ENCODE measurements at places on chromosomes 2 and 18.

DNA sequence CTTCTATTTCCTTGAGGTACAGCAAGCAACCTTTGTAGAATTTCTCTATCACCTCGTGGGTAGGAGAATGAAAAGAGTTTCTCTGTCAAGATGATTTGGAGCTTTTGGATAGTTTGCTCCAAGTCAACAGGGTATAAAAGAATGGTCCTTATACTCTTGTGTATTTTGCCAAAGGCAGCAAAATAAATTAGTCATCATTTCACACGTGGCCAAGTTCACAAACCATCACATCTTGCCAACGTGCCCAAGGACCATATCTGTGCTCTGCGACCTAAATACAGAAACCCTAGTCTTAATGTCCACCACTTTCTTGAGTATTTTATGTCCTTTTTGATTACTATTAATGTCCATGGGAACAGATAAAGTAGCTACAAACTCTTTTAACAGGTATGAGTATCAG, 262.9 kb downstream of the AFF3 start:
- DNase-seq: peak; percentile 46

- DNase-seq: no peak
Measured at GRCh38 chr2:192277494-192278109, 82.9 kb upstream of the TMEFF2 start.

- DNase-seq: no peak
Measured at GRCh38 chr2:234992624-234993349, 41.0 kb downstream of the SH3BP4 start.

DNA sequence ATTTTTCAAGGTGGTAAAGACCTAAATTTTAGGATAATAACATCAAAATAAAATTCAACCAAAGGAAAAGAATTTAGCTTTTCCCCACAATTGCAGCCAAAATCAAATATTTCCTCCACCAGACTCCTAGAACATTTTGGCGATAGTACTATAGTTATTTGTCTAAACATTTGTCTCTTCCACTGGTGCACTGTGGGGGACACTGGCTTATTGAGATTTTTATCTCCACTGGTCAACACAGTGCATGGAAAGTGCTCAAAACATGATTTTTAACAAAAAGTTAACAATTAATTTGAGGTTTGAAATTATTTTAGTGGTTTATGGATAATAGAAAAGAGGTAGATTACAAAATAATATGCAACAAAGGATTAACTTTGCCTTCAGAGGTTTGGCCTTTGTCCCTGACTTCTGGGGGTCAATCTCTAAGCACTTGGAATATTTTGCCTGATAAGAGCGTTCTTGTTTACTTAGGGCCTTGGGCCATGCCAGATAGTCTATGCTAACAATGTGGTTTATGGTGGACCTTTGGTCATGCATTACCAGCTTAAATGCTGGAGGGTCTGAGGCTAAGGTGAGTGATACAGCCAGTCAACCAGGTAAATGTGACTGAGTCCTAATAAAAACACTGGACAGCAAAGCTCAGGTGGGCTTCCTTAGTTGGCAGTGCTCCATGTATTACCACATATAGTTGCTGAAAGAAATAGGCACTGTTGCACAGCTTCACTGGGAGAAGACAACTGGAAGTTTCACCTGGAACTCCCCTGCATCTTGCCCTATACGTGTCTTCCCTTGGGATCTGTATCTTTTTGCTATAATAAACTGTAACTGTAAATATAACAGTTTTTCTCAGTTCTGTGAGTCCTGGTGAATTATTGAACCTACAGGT, 67.2 kb upstream of the SATB2 start:
- DNase-seq: no peak

DNA sequence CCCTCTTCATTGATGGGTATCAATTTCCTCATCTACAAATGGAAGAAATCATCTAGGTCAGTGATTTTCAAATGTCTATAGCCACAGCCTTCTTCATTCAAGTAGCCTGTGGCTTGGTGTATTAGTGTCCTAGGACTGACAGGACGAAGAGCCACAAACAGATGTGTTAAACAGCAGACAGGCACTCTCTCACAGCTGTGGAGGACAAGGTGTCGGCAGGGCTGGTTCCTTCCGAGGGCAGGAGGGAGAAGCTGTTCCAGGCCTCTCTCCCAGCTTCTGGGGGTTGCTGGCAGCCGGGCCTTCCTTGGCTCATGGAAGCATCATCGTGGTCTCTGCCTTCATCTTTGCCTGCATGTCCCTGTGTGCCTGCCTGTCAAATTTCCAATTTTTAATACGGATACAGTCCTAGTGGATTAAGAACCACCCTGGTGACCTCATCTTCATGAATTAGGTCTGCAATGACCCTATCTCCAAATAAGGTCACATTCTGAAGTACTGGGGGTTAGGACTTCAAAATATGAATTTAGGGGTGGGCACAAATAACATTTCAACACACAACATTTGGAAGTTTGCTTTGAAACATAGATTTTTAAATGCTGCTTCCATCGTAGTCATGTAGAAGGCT, 86.5 kb downstream of the PTGR3 start:
- DNase-seq: no peak

DNA sequence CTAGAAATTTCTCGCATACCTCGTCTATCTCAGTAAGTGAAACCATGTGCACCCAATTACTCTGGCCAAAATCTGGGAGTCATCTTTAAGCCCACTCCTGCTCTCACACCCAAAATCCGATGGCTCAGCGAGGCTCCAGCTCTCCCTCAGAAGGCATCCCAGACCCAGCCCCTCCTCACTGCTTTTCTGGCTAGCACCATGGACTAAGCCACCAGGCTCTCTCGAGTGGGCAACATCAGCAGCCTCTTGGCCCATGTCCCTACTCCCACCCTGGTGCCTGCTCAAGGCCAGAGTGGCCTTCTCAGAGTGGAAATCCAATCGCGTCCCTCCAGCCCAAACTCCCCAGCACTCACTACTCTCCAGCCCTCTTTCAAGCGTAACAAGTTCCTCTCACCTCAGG, 27.2 kb downstream of the TNS1 start:
- no peak for DNase-seq

DNA sequence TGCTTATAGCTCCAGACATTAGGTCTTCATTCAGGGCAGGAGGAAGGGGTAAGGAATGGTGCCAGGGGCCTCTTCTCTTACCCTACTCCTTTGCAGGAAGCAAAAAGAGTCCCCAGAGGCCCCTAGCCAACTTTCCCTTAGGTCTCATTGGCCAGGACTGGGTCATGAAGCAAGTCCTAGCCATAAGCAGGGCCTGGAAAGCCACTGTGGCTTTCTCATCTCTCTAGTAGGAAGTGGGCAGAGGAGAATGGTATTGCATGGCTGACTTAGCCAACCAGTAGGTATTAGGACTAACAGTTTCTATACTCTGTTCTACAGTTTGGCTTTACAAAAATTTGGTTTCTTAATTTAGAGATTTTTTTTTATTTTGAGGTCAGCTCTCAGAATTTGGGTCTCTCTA, 4.8 kb downstream of the FAM228A start:
- no peak for DNase-seq

GRCh38 chr2:230306474-230306873, 20.5 kb upstream of the SP140L start:
- no peak for DNase-seq

- DNase-seq: peak; percentile 84
Measured at GRCh38 chr2:202965810-202966460, 48.7 kb upstream of the NBEAL1 start.

DNA sequence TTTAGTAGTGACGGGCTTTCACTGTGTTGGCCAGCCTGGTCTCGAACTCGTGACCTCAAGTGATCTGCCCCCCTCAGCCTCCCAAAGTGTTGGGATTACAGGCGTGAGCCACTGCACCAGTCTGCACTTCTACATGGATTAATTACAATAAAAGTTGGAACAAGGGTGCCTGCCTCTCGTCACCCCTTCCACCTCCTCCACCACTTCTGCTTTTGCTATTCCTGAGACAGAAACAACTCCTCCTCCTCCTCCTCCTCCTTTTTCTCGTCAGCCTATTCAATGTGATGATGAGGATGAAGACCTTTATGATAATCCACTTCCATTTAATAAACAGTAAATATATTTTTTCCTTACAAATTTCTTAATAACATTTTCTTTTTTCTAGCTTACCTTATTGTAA, 35.2 kb downstream of the SRBD1 start:
- no peak for DNase-seq

DNA sequence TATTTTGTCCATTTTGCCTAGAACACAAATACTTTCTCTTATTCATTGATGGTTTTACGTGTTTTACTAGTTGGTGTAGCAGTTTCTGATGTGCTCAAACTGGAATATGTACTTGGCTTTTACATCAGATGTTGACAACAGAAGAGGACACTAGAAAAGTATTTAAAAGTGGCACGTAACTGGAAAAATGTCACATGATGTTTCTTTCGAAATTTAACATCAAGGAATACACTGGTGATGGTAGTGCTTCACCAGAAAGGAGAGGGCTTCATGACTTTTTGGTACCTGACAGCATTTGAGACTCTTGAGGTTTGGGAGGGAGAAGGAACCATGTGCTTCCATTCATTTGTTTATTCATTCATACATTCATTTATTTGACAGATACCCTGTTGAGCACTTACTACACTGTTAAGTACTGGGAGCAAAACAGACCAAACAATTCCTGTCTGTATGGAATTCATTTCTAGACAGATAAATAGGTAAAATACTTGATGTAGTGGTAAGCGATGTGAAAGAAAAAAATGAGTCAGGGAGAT, 1.5 kb downstream of the GIGYF2 start:
- no peak for DNase-seq

- no peak for DNase-seq
Measured at GRCh38 chr2:160054984-160055725, 7.3 kb downstream of the PLA2R1 start.

GRCh38 chr2:4047961-4048891, 344.9 kb downstream of the DCDC2C start:
- peak; percentile 7 for DNase-seq

DNA sequence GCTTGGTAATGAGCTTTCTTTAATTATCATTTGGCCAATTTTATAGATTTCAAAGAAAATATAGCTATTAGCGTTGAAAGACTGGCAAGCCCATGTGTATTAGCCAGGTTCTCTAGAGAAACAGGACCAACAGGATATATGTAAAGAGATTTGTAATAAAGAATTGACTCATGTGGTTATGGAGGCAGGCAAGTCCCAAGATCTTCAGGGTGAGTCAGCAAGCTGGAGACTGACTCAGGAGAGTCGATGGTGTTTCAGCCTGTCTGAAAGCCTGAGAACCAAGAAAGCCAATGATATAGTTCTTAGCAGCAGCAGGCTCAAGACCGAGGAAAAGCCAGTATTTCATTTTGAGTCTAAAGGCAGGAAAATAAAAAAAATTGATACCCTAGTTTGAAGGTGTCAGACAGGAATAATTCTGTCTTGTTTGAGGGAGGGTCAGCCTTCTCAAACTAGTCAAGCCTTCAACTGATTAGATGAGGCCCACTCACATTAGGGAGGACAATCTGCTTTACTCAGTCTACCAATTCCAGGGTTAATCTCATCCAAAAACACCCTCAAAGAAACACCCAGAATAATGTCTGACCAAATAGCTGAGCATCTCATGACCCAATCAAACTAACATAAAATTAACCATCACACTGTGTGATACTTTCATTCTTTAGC, 78.3 kb upstream of the CRIM1 start:
- peak; percentile 96 for DNase-seq

GRCh38 chr2:24724111-24724775, 68.9 kb downstream of the PTRHD1 start:
- DNase-seq: no peak

GRCh38 chr2:120927265-120927628, 191.6 kb downstream of the GLI2 start:
- DNase-seq: no peak

DNA sequence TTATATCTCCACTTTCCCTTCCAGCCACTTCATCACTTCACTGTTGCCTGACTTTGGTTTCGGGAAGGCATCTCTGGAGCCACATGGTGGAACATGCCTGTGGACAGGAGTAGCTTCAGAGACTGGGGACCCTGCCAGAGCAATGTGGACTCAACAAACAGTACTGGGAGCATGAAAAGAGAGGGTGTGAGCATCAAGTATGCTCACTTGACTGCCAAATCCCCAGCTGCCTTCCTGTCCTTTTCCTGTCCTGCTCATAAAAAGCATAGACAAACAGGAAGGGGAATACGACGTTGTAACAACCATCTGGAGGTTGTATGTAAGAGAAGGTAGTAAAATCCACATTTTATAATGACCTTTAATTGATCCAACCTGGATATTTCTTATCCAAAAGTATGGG, 61.3 kb upstream of the CSRNP3 start:
- DNase-seq: no peak

DNA sequence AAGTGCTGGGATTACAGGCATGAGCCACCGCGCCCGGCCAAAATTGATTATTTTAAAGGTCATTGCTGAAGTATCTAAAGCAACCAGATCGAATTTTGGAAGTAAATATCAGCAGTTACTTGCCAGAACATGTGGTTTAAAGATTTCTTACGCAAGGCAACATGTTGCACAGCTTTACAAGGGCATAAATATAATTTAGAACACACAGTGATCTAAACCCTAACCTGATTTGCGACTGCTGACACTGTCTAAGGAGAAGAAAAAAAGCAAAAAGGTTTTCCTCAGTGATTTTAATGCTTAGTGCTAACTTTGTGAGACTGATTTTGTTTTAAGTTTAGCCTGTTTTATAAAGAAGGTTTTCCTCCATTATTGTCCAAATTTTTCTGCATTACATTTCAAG, 569.9 kb upstream of the LINC00305 start:
- DNase-seq: no peak

DNA sequence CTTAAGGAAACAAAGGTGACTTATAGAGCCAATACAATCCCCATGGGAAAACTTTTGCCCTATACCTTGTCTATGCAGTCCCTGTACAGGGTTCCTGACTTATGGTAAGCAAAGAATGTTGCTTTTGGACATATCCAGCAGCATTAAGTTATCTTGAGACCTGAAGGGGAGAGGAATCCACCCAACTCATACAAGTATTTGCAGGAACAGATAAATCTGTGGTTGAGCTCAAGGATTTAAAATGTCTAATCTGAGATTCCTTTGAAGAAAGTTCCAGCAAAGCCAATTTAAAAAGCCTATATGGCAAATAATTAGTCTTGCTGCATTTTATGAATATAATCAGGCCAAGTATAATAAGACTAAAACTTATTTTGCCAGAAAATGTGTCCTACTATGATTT, 739.5 kb upstream of the CDH2 start:
- DNase-seq: no peak

DNA sequence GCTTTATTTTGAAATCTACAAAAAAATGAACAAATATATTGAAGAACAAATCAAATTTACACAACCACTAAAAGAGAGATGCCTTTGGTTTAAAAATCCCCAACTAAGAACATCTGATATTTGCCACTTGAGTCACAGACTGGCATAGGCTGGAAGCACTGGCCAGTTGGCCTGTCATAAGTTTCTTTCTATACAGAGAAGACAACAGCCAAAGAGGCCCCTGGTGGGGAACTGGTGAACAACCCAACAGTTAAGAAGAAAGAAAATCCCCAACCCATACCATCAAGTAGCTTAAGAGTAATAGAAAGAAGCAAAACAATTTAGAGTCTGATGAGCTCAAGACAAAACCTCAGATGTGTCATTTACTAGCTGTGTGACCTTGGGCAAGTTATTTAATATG, 45.5 kb downstream of the OSR1 start:
- DNase-seq: peak; percentile 71
